NCI-H510A treated with DMSO at 0.1 percent for 48 hours (cell line): ENCODE measurements at places on chromosomes 6 and 20.

DNA sequence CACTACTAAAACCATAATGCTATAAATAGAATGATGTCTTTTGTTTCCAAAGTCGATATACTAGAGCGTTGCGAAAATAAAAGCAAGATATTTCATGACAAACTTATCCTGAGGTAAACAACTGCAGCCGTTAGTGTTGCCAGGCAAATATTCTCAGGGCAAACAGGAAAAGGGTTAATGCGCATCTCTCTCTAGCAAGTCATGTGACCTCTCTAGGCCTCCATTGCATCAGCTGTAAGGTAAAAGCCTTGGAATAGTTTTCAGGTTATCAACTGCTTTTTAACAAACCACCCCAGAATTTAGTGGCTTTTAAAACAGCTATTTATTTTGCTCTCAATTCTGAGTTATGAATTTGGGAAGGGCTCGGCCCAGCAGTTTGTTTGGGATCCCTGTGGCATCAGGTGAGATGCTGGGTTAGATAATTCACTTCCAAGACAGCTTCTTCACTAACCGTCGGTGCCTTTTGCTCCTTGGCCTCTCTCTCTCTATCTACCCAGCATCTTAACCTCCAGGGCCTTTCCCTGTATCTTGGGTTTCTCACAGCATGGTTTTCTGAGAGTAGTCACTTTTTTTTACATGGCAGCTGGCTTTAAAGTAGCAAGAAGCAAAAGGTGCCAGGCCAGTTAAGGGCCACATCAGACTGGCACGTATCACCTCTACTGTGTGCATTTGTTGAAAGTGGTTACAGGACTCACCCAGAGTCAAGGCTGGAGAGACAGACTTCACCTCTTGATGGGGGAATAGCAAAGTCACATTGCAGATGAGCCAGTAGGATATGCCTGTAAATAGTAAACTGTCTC, 39.2 kb upstream of the LTV1 start:
- no peak for DNase-seq

DNA sequence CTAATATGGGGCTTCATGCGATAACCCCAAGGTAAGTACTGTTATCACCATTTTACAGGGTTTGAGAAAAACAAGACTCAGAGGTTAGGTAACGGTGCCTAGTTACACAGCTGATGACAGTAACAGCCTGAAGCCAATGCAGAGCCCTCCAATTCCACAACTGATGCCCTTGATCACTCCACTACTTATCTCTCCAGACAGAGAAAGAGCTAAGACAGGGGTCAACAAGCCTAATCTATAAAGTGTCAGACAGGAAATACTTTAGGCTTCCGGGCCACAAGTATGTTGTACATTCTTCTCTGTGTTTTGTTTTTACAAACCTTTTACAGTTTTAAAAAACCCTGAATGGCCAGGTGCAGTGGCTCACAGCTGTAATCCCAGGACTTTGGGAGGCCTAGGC, 50.9 kb downstream of the MAP7 start:
- DNase-seq, result no peak

- no peak for DNase-seq
These were observed 294.0 kb downstream of the TBC1D7 start for GRCh38 chr6:13034316-13034715.

DNA sequence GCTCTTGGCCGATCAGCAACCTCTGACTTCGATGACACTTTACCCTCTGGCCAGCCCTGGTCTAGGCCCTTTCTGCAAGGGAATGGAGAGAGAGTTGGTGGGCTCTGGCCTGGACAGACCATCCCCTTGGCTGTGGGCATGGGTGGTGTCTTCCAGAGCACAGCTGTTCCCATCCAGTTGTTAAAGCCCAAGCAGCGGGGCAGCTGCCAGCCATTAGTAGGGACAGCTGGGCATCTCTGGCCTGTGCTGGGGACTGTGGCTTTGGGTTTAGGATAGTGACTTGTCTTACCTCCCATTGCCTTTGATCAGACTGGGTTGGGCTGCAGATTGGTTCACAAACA, 2.8 kb downstream of the CDC25B start:
- no peak for DNase-seq

GRCh38 chr6:33668914-33669313, 42.6 kb downstream of the UQCC2 start:
- DNase-seq, result peak; percentile 47

DNA sequence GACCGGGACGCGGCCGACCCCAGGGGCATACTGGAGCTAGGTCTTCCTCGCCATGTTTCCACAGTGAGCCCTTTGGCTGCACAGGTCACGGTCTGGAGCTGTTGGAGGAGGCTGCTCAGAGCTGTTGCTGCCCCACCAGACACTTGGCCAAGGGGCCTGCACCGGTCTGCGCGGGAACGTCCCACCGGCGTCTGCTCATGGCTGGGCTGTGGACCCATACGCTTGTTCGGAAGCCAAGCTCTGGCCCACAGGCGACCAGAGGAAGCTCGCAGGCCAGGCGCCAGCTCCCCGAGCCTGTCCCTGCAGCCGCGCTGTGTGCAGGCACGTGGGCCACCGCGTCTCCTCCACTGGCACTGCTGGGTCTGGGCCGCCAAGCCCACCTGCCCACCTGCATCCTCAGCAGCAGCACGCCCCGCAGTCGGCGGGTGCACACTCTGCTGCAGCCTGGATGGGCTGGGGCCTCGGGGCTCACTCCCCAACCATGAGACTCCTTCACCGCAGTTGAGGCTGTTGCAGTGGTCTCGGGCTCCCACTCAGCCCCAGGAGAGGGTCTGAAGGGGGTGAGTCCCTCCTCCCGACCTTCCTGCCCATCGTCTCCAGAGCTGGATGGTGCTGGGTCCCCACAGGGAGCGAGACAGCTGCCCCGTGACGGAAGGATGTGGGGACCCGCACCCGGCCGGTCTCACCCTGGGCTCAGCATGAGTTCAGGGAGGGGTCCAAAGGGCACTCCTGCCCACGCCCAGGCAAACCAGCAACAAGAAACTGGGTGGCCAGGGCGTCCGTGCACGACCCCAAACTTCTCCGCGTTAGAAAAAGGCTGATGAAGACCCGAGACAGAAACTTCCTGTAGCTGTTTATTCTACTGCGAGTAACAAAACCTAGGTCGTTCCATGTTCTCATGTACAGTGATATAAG, 15.5 kb upstream of the TCFL5 start:
- DNase-seq, result no peak

DNA sequence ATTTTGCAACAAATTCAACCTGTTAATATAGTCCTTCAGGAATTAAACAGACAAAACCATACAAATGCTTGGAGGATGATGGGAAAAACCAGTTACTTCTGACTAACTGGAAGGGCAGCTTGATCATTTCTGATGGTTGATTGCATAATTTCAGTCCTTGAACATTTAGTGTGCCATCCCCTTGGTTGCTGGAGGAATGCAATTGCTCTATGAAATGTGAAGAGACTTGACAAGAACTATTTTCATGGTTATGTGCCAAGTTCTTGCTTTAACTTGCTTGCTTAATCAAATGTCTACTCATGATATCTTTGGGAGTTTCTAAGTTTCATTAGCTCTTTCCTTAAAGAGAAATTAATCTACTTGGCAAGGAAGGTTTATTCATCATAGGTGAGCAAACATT, 45.2 kb downstream of the ANKEF1 start:
- no peak for DNase-seq

GRCh38 chr6:6856538-6857523, 250.9 kb upstream of the RREB1 start:
- peak; percentile 3 for DNase-seq

DNA sequence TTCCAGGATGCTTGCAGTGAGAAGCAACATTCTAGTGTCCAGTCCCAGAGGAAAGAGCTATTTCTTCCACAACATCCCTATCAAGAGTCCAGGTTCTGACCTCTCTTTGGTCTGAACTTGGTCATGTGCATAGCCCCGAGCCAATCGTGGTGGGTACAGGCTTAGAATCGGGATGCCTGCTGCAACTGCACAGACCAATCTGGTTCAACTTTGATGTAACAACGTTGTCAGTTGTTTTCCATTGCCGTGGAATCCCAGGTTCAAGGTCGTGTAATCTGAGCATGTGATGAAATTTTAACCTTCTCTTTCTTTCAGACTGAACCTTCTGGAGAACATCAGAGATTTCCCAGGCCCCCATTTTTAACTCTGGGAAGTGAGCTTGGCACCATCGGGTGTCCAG, 130.5 kb downstream of the ANKRD60 start:
- DNase-seq, result no peak

DNA sequence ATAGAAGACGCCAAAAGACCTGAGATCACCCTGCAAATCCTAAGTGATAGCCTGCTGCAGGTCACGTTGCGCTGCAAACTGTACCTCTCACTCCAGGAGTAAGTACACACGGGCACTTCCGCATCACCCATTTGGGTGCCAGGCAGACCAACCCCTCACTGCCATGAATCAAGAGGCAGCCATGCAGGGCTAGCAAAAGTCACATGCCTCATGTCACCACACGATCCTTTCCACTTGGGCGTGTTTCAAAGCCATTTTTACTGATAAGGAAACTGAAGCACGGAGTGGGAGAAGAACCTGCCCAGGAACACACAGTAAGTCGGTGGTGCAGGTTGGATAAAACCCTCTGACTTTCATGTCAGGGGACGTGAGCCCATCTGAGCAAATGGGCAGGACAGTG, 37.0 kb downstream of the BPIFB1 start:
- no peak for DNase-seq

GRCh38 chr20:63979557-63980316, at the start of gene SAMD10:
SAMD10 (minus strand) TSS chr20:63979642; CDS start chr20:63979467, 175 bp downstream.
- peak; percentile 40 for DNase-seq

DNA sequence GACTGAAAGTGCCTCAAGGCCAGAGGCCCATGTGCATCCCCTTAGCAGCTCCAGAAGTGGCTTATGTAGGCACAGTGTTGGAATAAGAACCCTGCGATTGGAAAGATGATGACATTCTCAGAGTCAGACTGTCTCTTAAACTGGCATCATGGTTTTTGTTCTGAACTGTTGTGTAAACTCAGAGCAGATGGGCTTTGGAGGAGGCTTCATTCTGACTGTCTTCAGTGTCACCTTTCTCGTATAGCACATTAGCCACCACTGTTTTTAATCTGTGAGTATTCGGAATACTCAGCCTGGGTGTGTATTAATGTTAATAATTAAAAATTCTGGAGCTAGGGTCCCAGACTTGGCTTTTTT, 140.9 kb downstream of the JARID2 start:
- peak; percentile 40 for DNase-seq

GRCh38 chr6:106117579-106117978, 31.4 kb downstream of the PRDM1 start:
- DNase-seq, result no peak

DNA sequence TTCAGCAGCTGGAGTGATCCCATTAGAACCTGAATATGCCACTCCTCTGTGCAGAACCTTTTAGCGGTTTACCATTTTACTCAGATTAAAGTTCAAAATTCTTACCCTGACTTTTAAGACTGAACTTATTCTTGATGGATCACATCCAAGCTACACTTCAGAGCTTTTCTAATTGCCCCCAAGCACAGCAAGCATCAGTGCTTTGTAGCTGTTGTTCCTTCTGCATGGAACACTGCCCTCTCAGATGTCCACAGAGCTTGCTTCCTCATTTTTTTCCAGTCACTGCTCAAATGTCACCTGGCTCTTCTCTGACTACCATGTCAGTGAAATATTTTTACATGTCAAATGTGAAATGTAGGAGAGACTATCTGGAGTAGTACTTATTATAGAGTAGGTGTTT, 1.6 kb upstream of the SLC35B3 start:
- DNase-seq, result no peak

DNA sequence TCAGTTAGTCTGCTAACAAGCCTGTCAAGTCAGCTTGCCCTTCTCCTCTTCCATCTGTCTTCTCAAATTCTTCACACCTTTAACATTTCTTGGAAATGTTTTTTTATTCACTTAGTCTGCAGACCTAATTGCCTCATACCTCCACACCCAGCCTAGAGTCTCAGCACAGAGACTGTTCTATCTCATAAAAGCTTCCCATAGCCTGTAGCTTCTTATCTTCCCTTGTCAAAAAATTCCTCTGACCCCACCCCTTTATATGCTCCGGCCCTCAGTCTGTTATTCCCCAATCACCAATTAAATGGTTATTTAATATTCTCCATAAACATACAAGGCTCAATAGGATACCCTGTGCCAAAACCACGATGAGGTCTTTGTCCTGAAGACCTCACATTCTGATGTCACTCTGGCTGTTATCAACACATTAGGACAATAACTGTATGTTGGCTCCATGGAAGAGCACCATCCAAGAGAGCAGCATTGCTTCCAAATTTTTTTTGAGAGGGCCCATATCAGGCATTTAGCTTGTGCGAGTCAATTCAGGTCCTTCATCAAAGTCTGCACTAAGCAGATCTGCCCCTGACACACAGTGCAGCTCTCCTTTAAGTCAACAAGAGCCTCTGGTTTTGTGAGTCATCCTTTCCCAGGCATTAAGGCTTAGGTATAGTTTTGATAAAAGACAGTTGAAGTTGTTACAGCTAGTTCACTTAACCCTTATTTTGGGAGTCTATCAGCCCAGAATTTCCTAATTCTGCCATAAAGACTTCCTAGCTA, 83.2 kb upstream of the TBX18 start:
- no peak for DNase-seq

GRCh38 chr6:44275749-44276648, 5.7 kb downstream of the TMEM151B start:
- DNase-seq, result no peak

DNA sequence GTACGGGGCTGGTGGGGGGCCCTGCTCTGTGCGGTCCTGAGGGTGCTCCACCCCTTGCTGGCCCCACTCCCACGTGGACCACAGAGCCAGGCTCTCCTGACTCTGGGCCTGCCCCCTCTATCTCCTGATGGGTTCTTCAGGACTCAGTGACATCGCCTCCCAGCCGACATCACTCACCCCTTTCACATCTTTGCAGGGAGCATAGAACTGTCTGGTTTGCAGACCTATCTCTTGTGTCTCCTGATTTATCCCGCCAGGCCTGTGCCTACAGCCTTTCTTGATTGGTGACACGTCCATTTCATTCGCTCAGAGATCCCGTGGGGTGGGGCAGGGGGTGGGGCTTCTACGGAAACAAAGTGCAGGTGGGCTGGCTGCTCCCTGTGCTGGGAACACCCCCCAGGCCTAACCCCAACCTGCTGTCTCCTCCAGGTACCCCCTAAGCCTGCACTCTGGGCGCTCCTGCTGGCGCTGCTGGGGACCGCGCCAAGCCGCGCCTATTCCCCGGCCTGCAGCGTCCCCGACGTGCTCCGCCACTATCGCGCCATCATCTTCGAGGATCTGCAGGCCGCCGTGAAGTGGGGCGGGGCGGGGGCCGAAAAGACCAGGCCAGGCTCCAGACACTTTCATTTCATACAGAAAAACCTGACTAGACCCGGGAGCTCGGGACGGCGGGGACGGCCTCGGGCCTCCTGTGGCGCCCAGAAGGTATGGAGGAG, 1.7 kb downstream of the C20orf204 start:
- DNase-seq, result peak; percentile 15

DNA sequence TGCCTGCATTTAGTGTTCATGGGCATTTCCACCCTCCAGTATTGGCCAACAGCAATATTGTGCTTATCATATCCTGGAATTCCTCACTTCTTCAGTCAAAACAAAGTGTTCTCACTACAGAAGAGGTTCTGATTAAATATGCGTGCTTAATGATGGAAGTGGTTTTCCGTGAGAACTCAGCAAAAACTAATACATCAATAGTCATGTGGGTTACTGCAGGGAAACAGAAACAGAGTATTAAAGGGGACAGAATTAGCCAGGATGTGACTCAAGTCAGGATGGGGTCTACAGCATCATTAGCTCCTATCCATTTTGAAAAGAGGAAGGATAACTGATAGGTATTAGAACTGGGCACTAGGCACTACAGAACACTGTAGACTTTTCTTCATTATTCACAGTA, 384.6 kb downstream of the CDKAL1 start:
- DNase-seq, result no peak
